ENCODE measurements at places on chromosomes 2 and 18. TPM values are rescaled to one million over a fixed set of nuclear protein-coding genes. Genes with fewer than 3 reads are reported as not detected.

- DNase-seq, result no peak
Measured at GRCh38 chr18:27599202-27599829, 414.2 kb upstream of the CHST9 start.

DNA sequence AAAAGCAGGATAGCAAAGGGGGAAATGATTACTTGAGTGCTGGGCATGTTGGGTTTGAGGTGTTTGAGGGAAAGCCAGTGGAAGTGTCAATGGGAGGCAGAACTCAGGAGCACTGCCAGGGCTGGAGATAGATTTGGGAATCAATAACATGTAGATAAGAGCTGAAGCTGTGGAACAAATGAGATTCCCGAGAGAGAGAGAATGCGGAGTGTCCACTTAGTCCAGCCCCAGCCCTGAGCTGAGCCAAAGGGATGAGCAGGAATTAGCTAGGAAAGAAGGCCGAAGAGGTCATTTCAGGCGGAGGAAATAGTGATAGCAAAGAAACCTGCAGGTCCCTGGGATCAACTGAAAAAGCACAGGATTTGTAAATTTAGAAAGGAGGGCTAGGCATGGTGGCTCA is 21.2 kb upstream of the YES1 start:
- DNase-seq, result no peak

DNA sequence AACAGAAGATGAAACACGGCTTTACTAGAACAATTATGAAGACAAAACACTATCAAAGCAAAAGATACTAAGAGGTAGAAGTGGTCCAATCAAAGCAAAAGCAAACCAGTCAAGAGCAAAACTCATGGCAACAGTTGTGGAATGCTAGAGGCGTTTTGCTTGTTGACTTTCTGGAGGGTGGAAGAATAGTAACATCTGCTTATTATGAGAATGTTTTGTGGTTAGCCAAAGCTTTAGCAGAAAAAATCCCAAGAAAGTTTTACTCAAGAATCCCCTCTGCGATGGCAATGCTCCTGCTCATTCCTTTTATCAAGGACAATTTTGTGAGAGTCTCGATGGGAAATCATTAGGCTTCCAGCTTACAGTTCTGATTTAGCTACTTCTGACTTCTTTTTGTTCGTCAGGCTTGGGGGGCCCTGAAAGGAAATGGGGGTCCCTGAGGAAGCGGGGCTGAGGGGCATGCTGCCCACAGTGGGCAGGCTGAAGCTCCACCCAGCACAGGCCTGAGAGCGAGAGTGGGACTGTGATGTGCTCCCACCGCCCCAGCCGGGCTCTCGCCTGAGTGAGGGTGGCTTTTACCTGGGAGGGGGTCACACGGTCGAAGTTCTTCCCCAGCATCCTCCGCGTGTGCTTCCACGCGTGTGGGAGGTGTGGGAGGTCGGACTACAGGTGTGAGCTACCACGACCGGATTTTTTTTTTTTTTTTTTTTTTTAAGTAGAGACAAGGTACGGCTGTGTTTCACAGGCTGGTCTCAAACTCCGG is 49.0 kb upstream of the MC4R start:
- DNase-seq, result no peak

DNA sequence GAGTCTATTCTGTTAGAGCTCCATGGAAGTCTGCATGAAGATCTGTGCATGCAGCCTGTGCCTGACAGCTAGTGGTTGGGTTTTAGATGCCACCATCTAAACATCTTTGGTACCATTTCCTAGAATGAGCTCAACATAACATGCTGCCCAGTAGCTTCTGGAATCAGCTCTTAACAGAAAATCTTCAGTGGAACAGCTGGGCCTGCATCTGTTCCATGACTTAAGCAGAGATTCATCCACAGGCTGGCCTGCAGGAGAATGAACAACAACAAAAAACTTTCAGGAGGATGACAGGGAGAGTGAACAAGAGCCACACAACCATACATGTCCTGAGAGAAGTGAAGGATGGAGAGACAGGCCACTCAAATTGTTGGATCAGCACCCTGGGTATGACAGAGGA is 316.6 kb downstream of the RDH14 start:
- no peak for DNase-seq

Gene PROKR1
- 0.08 TPM for total RNA-seq
